ENCODE measurements at places on chromosomes 4 and X.

- no peak for DNase-seq
Measured at GRCh38 chrX:1097328-1097727, 115.1 kb downstream of the CRLF2 start.

DNA sequence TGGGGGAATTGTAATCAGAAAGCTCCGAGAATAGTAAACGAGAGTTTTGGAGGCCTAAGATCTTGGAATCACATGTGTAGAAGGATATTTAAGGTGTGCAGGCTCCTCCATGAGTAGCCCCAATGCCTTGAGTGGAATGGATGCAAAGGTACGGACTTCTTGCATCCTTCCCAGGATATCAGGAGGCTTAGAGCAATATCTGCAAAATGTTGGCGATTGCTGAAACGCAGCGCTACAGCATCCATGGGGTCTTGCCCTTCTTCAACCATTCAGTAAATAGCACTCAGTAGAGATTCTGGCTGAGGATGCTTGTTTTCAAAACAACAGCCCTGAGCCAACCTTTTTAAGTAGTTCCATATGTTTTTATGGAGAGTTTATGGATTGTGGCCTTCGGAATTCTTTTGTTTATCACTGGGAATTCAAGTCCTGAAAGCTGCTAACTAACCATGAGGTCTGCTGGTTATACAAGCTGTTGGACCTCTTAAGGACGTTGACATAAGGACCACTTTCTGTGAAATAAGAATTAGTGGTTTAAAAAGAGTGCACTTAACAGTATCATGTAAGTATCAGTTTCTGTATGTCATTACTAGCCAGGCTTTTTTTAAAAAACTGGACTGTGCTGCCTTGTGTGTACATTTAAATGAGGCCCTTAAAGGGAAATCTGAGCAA is 228.8 kb upstream of the PGRMC2 start:
- peak; percentile 51 for DNase-seq

GRCh38 chr4:147816382-147817254 is 84.7 kb downstream of the ARHGAP10 start:
- no peak for DNase-seq

DNA sequence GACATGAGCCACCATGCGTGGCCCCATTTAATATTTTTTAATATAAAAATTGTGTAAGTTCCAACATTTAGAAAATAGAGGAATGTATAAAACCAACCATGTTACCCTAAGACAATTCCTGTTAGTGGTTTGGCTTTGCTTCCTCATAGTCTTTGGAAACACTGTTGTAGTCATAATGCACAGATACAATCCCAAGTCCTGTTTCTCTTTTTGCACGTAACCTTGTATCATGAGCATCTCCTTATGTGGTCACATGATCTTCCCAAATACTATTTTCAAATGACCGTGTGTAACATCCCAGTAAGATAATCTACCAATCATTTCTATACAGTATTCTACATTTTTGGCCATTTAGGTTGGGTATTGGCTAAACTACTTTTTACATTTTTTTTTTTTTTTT is 13.9 kb upstream of the RHOH start:
- DNase-seq = no peak

- no peak for DNase-seq
Measured at GRCh38 chrX:6678313-6678712, 143.4 kb upstream of the VCX3A start.

Data from astrocyte of the spinal cord (primary cell).